ENCODE measurements at places on chromosomes 7 and 10.

GRCh38 chr7:42758124-42758523, 153.7 kb downstream of the C7orf25 start:
- no peak for DNase-seq

DNA sequence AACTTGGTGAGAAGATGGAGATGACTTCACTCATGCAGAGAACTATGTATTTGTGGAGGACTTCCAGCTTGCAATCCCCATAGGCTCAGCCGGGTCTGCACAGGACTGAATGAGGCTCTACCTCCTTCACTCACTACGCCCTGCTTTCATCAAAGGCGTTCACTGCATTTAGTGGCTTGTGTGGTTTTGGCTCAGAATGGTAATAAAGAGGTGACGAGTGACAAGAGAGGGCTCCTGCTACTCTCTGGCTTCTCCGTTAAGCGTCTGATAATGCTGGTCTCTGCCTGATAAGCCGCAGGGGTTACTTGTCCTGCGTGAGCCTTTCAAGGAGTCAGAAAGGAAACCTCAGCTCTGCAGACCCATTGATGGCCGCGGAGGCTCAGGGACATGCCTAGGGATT, 343.4 kb downstream of the PRPF18 start:
- no peak for DNase-seq

DNA sequence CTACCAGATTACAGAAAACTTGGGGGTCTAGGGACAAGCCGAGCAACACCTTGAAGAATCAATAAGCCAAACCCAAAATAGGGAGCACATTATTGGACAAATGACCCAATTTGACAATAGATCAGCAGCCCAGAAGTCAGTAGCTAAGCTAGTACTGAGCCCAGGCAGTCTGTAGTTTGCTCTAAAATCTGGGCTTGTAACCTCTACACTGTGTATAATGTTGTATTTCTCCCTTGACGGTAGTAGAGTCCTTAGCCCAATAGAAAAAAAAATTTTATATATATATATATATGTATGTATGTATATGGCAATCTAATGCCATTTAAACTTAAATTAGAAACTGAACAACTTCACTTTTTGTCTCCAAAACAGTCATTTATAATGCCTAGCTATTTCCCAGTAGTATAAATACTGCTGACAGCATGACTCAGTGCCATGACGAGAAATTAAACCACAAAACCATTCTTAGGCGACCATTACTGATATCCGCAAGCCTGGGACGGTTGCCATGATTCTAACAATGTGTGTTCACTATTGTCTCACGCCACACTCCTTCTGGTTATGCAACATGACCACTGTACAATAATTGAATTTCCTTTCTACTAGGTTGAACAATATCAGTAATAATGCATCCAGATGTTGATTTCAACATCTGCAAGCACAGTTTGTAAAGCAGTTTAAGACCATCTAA, 110.5 kb downstream of the IPMK start:
- peak; percentile 92 for DNase-seq

- no peak for DNase-seq
Observed at GRCh38 chr10:56927701-56928100, 566.6 kb upstream of the ZWINT start.

GRCh38 chr7:71784180-71784579, 628.0 kb downstream of the CALN1 start:
- DNase-seq: no peak

GRCh38 chr10:48478980-48479811, 125.7 kb downstream of the ARHGAP22 start:
- no peak for DNase-seq

DNA sequence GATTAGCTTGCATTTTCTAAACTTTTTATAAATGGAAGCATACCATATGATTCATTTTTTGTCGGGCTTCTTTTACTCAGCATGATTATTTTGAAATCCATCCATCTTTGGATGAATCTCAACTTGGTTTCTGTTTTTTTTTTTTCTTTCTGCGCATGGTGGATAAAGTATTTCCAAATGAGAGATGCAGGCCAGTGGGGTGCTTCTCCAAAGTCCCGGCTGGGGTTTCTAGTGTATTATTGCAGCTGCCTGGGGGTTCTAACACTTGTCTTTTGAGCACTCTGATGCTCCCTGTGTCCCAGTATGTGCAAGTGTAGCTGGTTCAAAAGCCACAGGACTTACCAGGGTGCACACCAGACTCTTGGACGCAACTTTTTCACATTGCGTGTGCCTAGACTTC, 70.9 kb upstream of the LOXL4 start:
- no peak for DNase-seq

DNA sequence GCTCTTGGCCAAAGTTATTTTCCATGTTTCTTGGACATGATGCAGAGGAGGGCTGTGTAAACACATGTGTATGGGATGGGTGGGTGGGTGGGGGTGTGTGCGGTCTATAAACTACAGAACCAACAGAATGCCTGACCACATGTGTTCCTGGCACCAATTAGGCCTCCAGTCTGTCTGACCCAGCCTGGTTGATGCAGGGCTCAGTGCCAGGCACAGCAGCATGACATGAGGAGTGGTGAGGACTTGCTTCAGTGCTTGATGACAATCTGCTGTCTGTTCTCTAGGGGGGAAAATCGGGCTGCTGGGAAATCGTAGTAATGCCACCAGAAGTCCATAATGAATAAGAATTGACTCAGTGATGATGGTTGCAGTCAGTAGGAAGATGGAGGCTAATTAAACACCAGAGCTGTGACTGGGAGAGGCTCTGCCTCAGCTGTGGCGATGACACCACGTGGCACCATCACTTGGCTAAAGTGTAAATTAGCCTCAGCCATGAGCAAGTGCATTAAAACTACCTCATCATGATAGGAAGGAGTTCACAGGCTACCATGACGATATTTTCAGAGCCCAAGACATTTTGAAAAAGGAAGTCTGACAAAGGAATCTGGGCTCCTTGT, 260.1 kb upstream of the PODXL start:
- DNase-seq: no peak

- DNase-seq: no peak
Observed at GRCh38 chr7:35289376-35289775, 35.5 kb upstream of the TBX20 start.

DNA sequence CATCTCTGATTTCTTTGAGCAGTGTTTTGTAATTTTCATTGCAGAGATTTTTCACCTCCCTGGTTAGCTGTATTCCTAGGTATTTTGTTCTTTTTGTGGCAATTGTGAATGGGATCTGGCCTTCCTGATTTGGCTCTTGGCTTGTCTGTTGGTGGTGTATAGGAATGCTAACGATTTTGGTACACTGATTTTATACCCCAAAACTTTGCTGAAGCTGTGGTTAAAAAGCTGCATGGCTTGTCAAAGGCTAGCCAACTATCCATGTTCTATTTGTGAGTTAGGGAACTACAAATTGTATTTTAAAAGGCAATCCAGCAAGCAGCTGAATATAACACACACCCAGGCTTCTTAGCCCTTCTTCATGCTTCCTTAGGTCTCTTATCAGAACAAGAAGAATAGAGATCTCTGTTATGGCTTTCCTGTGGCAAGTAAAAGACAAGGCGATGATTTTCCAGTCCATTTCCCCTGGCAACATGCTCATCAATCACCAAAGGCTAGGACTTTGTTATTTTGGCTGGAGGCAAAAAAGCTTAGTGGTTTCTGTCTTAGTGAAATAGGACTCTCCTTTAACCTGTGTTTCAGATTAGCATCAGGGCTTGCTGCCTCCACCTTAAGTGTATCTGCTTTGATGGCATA, 77.5 kb downstream of the CDK6 start:
- DNase-seq: no peak

DNA sequence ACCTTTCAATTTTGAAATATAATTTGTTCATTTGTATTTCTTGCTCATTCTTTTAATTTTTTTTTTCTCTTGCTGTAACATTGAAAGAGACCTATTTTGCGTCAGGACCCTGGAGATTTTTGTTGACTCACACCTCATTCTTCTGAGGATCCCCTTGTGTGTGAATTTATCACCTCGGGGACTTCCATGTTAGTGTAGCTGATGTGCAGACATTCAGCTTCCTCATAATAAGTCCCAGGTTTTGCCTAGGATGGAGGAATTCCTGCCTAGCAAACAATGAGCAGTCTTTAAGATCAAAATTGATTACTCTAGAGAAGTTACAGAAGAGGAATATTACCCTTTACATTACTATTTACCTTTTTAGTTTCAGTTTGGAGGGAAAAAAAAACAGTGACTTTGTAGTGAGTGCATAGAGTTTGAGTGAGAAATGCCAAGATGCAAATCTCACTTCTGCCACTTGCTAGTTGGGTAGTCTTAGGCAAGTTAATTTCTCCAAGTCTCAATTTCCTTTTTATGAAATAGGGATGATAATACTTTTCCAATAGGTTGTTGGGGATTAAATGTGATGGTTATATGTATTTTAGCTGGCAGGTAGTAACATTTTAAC, 14.3 kb downstream of the TES start:
- DNase-seq: peak; percentile 32

- no peak for DNase-seq
Observed at GRCh38 chr7:104933521-104933988, 80.5 kb upstream of the KMT2E start.

DNA sequence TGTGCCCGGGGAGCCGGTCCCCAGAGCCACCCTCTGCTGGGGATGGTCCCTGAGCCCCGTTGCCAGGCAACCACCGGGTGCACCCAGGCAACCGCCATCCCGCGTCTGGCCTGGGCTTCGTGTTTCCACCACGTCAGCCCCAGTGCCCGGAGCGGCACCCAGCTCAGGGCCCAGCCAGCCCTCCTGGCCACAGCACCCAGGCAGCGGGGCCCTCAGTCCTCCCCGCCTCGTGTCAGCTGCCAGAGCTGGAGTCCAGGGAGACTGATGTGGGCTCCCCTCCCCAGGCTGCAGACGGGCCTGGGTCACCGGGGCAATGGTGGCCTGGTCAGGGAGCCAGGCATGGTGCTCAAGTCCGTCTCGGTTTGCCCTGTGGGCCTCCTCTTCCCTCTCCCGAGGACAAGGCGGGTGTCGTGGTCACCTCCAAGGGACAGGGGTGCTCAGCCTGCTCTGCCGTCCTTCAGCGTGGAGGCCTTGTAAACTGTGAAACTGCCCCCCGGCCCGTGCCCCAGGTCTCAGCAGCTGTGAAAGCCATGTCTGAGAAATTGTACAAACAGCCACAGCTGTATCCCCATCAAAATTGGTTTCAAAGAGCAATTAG, 72.5 kb downstream of the MICALL2 start:
- no peak for DNase-seq

- no peak for DNase-seq
Observed at GRCh38 chr7:151460474-151460855, 20.5 kb upstream of the CRYGN start.

DNA sequence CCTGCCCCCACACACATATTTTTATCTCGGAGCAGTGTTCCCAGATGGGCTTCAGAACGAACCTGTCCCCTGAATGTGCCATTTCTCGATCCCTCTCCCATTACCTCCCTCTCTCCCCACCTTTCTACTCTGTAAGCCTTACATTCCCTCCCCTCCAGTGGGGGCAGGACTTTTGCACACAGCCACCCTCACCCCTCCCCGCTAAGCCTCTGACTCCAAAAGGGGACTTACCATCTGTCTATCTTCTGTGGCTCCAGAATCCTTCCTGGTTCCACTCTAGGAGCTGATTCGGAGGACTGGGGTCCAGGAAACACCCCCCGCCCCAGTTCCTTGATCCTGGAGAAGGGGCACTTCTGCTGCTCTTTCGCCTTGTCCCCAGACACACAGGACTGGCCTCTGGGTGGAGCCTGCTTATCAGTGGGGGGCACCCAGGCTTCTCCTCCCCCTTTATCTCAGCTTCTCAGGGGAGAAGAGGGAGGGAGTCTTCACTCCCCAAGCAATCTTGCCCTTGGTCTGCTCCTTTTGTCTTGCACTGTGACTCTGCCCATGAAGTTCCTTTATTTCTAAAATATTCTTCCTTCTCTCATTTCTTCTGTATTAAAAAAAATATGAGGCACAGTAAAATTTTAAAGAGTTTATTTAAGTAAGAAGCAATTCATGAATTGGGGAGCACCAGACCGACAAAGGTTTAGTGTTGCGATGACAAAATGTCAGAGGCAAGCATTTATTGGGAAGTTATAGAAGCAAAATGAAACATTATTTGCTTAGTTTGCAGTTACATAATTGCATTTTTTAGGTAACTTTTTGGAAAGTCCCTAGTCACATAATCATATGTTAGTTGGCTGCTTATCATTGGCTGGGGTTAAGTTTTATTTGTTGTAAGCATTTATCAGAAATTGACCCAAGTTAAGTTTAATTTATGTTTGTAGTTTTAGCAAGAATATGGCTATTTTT, at the start of gene KEL:
TSS of gene KEL (minus strand) at position 391 of the 954 bp plus-strand sequence. CDS start at position 234, 157 bp downstream.
- DNase-seq: no peak

DNA sequence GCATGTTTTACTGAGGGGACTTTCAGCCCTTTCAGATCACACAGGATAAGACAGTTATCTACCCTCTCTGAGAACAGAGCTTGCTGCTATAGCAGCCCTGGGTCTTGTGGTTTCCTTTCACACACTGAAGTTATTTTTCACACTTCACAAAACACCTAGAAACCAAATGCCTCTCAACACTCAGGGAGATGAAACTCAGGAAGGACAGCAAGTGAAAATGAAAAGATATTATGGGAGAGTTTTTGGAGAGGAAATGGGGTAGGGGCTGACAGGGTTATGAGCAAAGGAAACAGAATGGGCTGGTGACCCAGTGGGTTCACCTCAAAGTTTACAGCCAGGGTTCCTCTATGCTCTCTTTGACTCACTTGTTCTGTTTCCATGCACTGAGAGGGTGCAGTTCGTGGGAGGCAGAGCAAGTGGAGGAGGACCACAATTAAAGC, 17.0 kb upstream of the GIMAP2 start:
- DNase-seq: no peak

DNA sequence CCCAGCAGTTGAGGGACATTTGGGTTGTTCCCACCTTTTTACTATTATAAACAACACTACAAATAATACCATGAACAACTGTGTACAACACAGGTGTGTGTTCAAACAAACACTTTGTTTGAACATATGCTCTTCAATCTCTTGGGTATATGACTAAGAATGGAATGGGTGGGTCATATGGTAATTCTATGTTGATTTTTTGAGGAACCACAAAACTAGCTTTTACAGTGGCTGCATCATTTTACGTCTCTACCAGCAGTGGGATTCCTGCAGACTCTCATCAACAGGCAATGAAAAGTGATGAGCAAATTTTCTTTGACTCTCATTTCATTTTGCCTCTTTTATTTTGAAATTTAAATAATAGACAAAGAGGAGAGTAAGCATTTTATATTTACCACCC, 116.9 kb upstream of the KLF14 start:
- DNase-seq: no peak

- no peak for DNase-seq
Observed at GRCh38 chr7:71548746-71549145, 416.8 kb downstream of the GALNT17 start.

GRCh38 chr10:66862687-66863258, 63.1 kb upstream of the LRRTM3 start:
- no peak for DNase-seq

DNA sequence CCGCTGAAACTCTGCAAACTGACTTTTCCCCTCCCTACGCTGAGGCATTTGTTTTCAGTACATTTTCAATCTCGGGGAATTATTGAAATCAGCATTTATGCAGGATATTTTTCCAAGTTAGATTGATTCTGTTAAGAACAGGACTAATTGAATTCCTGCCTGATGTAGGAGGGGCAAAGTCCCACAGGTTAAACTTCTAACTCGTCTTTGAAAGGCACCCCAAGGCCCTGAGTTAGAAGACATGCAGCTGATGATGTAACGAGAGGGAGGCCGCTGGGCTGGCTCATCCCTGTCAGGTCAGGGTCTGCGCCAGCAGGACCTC, 253.1 kb downstream of the CELF2 start:
- DNase-seq: no peak
